ENCODE measurements at places on chromosomes 6 and 20.
A peak's percentile ranks its signal among the peaks of the same experiment; 100 is the strongest.

DNA sequence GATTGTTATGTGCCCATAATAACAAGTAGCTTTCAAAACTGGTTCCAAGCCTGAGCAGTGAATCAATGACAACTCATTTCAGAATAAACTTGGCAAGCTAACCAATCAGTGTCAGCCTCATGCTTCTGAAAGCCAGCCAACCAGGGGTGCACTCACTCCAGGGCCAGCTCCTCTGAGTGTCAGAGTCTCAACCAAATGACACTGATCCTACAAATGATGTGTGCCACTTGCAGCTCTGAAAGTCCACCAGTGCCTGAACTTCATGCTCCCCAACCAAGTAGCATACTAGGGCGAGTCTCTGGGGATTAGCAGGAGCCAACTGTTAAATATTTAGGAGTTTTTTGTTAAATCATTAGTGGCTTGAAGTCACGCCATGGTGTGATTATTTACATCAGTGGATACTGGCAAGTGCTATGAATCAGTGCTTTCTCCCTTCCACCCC is 4.5 kb downstream of the IYD start:
- DNase-seq: peak; percentile 3

DNA sequence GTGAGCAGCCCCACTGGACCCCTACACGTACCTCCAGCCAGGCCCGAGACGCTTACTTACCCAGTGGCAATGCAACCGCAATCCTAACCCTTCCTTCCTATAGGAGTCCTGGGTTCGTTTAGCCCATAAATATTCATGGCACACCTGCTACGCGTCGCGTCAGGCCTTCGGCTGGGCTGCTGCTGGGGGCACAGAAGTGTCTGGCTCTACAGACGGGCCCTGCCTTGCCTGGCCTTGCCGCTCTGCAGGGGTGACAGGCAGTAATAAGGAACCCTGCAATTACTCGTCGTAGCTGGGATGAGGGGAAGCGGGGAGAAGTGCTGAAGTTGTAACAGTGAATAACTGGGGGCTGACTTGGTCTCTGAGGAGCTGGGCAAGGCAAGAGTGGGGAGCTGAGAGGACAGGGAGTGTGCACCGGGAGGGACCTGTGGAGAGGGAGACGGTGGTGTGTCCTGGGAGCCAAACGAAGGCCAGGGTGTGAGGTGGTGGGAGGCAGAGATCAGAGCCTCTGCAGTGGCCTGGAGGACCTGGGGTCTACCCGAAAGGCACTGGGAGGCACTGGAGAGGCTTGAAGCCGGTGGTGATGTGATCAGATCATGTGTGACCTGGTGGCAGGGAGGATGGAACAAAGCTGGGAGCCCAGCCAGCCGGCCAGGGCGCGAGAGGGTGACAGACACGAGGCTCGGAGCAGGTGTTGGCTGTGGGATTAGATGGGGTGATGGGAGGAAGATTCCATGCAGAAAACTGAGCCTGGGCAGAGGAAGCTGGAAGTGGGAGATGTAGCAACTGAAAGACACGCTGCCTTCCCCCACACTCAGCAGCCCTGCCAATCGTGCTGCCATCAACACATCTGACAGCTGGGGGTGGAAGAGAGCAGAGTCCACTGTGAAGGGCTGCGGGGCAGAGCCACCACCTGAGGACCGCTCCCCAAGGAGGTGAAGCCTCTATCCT is 36.4 kb downstream of the PSMG4 start:
- no peak for DNase-seq

- peak; percentile 52 for DNase-seq
Observed at GRCh38 chr6:156778454-156779205, 1.5 kb downstream of the ARID1B start.

DNA sequence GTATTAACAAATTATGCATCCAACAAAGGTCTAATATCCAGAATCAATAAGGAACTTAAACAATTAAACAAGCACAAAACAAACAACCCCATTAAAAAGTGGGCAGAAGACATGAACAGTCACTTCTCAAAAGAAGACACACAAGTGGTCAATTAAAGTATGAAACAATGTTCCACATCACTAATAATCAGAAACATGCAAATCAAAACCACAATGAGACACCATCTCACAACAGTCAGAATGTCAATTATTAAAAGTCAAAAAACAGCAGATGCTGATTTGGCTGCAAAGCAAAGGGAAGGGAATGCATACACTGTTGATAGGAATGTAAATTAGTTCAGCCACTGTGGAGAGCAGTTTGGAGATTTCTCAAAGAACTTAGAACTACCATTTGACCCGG is 129.3 kb downstream of the PFDN4 start:
- no peak for DNase-seq

DNA sequence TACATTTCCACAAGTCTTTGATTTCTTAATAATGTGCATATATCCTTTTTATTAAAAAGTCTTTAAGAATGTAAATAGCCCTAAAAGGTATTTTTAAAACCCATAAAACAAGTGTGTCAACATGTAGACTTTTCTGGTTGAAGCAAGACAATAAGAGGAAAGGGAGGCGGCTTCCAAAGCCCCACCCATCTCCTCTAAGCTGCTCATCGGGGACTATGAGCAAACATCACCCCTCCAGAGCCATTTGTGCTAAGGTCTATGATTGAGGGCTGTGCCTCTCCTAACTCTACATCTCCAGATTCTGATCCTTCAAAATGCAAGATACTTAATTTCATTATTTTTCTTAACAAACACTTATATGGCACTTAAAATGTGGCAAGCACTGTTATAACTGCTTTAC is 2.5 kb upstream of the NAA20 start:
- DNase-seq: no peak

DNA sequence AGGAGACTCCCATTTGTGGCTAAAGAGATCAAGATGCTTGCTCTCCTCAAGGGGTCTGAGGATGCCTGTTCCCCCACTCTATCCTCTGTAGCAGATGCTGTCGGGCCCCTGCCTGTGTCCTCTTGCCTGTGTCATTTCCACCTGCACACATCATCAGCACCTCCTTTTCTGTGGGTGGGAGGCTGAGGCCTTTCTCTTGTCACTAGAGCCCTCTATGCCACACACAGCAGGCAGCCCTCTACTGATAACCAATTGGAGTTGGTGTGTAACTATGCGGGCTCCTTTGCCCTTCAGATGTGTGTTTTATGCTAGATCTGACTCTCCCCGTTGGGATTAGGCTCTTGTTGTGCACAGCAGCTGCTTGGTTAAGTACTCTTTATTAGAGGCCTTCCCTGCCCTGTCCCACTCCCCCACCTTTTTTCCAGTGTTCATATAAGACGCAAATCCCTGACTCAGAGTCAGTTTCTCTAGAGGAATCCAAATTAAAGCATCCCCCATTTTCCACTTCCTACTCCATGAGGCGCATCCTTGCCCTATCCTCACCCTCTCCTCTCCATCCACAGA is 7.7 kb downstream of the TREML2 start:
- no peak for DNase-seq

DNA sequence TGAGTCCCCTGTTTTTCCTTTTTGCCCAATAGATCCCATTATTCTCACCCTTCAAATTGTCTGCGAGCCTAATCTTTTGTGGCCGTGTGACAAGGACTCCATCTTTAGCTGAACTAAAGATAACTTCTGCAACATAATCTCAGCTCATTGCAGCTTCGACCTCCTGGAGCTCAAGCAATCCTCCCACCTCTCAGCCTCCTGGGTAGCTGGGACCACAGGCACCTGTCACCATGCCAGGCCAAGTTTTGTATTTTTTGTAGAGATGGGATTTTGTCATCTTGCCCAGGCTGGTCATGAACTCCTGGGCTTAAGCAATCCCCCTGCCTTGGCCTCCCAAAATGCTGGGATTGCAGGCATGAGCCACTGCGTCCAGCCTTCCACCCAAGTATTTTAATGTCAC is 161.0 kb downstream of the GJA1 start:
- no peak for DNase-seq

- no peak for DNase-seq
Observed at GRCh38 chr6:167506443-167507301, 181.8 kb downstream of the TTLL2 start.

DNA sequence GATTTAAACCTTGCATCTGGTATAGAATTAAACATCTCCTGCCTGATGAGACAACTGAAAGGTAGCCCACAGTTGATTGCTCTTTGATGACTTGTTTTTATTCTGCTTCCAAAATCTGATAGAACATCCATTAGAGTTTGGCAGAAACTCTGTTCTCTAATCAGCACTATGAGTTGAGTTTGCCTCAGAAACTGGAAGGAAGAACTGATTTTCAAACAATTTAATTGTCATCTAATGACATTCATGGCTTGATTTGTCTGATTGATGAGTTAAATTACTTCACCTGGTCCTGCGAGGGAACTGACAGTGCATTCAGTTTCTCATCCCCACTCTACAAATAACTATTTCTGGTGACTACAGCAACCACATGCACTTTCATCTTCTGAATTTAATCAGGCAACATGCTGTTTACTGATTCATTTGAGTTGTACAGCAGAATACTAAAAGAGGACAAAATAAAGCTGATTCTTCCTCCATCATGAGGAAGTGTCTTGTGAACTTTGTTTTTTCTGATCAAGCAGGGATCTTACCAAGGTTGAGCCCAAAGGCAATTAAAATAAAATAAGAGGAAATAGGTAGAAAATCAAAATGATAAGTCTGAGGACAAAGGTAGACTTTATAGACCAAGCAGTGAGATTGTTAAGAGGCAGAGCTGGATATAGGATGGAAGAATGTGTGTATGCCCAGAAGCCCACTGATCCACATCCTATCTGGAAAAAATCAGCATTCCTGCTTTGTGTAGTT is 15.7 kb upstream of the MRAP2 start:
- no peak for DNase-seq

DNA sequence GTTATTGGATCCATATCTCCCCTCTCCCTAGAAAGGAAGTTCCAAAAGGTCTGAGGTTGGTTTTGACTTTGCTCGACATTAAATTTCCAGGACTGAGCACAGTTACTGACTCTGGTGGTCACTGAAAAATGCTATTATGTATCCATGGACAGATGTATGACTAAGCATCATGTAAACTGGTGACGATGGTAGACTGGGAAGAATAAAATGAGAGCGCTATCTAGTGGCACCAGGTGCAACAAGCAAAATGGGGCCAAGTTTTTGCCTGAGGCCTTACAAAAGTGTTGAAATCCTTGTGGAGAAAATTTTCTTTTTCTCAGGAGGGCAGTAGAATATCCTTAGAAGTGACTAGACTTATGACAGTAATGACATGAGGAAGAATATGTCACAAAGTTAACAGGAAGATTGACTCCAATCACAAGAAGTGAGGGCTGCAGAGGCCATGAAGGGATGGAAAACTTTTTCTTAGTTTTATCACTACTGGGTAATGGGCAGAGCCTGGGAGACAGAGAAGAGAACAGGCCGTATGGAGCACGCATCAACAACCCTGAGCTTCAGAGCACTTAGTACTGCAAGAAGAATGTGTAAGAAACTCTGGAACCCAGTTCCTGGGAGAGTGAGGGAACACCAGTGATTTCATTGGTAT is 88.9 kb upstream of the ELOVL5 start:
- peak; percentile 76 for DNase-seq

- peak; percentile 15 for DNase-seq
Observed at GRCh38 chr6:52326540-52327364, 35.2 kb upstream of the PAQR8 start.

DNA sequence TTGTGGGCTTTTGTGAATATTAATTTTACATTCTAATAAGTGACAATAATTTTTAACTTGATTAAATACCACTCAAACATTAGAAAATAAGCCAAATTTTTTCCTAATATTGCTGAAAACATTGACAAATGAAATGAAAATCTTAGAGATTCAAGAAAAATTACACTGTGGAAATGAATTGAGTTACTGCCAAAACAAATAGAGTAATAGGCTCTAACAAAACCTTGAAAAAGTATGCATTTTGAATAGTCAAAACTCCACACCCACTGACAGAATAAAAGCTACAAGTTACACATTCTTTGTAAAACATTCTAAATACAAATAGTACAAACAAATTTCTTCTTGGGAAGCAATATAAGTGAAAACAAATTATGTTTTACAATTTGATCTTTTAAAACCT is 5.9 kb downstream of the TBX18 start:
- DNase-seq: no peak

GRCh38 chr6:108914235-108915022 is 66.2 kb downstream of the ARMC2 start:
- peak; percentile 39 for DNase-seq

DNA sequence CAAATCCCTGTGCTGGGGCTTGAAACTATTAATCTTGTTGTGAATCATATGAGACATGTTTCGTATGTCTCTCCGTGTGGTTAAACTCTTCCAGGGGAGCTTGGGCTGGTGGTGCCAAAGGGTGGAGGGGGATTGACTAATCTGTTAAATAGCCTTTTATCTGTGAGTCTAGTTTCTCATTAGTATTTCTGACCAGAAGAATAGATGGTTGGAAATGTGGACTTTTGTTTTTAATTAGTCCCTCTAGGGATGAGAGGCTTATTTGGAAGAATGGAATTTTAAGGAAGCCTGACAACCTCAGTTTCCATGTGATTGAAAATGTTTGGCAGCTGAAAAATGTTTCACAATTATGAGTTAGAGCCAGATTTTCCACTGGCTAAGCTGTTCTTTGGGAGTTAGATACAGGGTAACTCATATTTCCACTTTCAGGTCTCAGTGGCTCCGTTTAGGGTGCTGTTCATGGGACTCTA is 117.3 kb downstream of the BCKDHB start:
- DNase-seq: no peak

DNA sequence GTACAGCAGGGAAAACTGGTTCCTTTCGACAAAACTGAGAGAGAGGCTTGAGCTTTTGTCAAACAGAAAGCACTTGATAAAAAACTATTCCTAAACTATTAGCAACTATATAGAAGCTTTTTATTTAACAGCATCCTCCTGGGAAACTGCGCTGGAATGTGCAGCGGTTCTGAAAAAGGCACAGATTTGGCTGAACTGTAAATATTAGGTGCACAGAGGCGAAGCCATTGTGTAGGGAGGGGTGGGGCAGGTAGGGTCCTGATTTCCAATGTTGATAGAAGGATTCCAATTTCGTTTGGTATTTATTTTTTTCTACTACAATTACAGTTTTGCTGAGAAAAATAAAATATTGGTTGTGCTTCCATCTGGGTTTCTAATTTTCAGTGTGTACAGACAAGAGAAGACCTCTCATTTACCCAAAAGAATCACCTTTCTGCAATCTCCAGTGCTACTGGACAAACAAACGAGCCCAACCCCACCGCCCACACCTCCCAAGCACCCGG is 698 bp upstream of the SH3BGRL2 start:
- DNase-seq: no peak

GRCh38 chr6:36353411-36353915 is 16.8 kb upstream of the BNIP5 start:
- no peak for DNase-seq

- DNase-seq: no peak
Observed at GRCh38 chr20:17543531-17544131, 12.5 kb upstream of the BFSP1 start.

DNA sequence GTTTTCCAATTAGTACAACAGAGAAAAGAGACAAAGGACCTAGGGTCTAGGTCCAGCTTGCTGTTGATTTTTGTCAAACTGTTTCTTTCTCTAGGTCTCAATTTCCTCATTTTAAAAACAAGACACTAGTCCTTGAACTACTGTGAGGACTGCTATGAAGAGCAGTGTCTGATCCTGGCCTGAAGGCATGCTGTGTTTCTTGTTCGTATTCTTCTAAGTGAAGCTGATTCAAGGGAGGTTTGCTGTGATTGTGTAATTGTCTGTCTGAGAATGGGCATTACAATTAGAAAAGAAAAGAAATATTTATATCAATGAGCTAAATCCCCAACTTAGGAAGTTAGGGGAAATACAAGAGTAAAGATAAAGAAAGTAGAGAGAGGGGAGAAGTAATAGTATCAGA is 228.2 kb upstream of the SUPT3H start:
- no peak for DNase-seq

- peak; percentile 54 for DNase-seq
Observed at GRCh38 chr6:42100029-42100901, 42.2 kb downstream of the C6orf132 start.

GRCh38 chr20:18692447-18692846 is 104.6 kb downstream of the DTD1 start:
- DNase-seq: no peak
